Stimulated activated CD8-positive, alpha-beta memory T cell treated with anti-CD3 and anti-CD28 coated beads, Interleukin-7, amount 100 ng/mL, for 4 hours (primary cell): ENCODE measurements at places on chromosomes 7 and 10.

GRCh38 chr7:105230486-105230885 is 158.2 kb downstream of the SRPK2 start:
- no peak for DNase-seq

- no peak for DNase-seq
These were observed 35.3 kb downstream of the LRRC72 start for GRCh38 chr7:16561943-16562342.

- no peak for DNase-seq
These were observed 298.6 kb downstream of the PRPF18 start for GRCh38 chr10:13885238-13885990.

- DNase-seq: no peak
These were observed 145.4 kb downstream of the NEURL1 start for GRCh38 chr10:103638948-103639347.

- no peak for DNase-seq
These were observed 31.1 kb upstream of the COMMD3 start for GRCh38 chr10:22285130-22285529.

DNA sequence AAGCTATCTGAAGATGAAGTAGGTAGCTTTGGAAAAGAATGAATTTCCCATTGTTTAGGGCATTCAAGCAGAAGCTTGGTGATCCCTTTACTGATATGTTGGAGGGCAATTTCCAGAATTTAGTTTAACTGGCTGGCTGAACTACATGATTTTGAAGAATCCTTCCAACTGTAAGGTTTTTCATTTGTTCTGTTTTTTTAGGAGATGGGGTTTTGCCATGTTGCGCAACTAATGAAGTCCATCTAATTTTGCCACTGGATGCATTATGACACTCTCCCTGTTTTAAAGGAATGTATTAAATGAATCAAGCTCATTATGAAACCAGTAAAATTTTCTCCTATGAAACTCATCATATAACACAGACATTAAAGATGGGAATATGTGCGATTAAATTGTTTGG is 6.1 kb upstream of the DDX50 start:
- DNase-seq: no peak

DNA sequence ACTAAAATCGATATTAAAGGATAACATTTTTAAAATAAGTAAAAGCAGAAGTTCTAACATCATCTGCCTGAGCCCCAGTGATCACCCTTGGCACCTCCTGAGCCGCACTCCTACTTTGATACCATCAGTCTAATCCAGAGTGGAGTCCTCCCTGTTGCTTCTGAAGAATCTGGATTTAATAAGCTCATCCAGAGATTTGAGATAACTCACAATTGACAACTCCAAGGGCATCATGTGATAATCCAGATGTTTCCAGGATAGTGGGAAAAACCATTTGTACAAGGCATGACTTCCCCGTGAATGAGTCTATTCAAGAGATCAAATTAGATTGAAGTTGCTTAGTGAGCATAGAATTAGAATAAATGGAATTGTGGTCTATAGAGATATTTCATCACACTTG is 475.8 kb upstream of the C7orf33 start:
- no peak for DNase-seq

DNA sequence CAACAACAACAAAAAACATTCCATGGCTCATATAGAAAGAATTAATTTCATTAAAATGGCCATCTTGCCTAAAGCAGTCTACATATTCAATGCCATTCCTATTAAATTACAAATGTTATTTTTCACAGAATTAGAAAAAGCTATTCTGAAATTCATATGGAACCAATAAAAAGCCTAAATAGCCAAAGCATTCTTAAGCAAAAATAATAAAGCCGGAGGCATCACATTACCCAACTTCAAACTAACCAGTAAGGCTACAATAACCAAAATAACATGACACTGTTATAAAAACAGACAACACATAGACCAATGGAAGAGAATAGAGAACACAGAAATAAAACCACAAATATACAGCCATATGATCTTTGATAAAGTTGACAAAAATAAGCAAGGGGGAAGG is 330.4 kb downstream of the KIF20B start:
- no peak for DNase-seq

DNA sequence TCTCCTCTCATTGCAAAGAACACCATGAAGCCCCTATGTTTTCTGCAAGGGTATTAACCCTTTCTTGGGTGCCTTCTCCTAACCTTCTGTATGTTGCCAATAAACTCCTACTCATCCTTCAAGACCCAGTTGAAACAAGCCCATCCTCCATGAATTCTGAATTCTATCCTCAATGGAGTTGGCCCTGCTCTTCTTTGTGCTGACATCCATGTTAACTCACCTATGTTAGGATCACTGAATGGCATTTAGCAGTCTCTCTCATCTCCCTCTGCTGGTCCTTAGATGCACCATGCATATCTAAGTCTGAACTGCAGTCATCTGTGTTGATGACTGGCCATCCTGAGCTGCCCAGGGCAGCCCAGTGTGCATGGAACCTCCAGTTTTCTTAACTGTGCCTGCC is 129.8 kb downstream of the BUB3 start:
- DNase-seq: no peak

DNA sequence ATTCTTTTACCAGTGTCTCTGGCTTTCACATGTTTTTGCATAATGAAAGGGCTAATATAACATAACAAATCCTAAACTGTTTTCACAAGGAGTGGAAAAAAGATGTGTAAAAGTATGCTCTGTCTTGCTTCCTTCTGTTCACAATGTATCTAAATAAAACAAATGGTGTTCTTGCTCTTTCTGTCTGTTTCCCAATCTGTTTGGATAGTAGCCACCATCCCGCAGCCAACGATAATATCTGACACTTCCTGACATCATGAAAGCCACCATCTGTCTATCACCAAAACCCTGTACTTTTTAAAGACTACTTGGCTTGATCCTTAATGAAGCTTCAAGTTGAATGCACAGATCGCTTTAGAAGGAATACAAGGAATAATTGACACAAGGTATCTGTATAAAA is 246.2 kb downstream of the ETV1 start:
- DNase-seq: no peak
